ENCODE measurements at places on chromosomes 1 and 21.

GRCh38 chr1:35120458-35121133, 41.4 kb downstream of the ZMYM1 start:
- no peak for DNase-seq

- no peak for DNase-seq
These were observed 29.2 kb downstream of the ZNF281 start for GRCh38 chr1:200380589-200381021.

DNA sequence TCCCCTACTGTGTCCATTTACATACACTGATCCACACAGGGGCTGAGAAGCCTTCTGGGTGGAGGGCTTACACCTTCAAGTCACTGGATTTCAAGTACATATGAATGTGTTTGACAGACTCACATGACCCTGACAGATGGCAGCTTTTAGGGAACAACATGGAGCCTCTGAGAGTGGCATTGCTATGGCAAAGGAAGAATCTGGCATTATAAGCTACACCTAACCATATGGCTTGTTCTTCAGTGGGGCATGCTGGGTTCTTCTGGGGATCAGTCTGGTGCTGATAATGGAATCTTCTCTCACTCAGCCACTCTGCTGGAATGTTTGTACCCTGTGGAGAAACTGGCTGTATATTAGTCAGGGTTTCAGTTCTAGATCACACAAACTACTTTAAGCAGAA, 68.5 kb upstream of the PDE4B start:
- no peak for DNase-seq

- DNase-seq, result no peak
These were observed 71.2 kb upstream of the HOOK1 start for GRCh38 chr1:59743324-59744091.

GRCh38 chr1:245578308-245578707, 423.5 kb downstream of the KIF26B start:
- DNase-seq, result no peak

GRCh38 chr1:46466477-46467182, 23.0 kb upstream of the DMBX1 start:
- DNase-seq, result peak; percentile 97

DNA sequence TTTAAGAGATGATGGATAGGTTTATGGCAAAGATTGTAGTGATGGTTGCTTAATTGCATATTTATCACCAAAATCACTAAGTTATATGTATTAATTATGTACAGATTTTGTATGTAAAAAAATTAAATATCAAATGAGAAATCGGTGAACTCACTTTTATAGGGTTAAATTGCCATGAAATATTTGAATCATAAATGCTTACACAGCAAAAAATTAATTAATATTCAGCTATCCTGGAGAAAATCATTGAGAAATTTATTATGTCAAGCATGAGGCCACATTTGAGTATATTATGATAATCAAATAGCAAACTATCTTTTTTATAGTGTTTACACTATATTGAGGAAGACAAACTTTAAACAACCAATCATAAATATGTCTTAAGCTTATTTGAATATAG, 239.4 kb upstream of the BRINP3 start:
- DNase-seq, result no peak

DNA sequence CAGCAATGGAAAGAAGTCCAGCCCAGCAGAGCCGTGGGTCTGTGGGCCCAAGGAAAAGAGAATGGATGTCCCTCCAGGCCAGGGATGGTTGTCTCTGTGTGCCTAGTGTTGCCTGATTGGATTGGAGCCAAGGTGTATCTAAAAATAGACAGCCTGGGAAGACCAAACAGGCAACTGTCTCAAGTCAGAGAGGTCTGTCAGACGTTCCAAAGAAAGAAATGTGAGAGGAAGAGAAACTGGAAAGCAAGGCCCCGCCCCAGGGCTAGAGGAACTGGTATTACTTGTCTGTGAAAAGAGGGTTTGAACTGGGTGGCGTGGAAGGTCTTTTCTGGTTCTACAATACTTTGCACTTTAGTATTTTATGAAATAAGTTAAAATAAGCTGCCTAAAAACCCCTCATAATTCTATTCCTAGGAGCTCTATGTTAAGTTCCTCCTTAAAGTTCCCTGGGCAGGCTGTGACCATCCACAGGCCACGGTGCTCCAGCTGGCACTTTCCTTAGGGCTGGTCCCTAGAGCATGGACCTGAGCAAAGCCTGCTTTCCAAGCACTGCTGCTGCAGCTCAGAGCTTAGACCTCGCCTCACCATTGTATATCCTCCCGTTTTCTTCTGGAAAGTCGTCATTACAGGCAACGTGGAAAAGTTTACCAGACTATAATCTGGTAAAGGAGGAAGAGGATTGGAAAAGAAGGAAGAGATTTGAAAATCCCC, 151.6 kb downstream of the DISC1 start:
- no peak for DNase-seq

GRCh38 chr1:101175466-101175865, 61.4 kb upstream of the S1PR1 start:
- DNase-seq, result no peak

DNA sequence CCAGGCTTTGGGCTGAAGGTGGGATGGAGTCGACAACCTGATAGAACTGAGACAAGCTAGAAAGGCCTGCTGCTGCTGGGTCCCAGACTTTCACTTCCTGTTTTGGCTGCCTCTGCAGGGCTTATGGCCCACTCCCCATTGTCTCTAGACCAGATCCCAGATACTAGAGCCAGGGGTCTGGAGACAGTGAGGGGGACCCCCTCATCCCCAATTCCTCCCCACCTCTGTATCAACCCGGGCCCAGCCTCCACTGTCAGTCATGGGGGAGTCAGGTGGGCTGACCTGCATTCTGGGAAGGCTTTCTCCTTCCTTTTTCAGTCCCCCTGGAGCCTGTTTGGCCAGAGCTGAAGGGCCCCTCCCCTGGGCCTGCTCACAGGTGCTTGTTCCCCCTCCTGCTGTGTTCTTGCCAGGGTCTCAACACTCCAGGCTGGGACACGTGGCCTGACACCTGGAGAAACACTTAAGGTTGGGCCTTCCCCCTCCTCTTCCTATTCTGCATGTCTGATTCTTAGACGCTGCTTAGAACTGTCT, 18.0 kb upstream of the ETV3L start:
- peak; percentile 8 for DNase-seq

- no peak for DNase-seq
These were observed 67.3 kb downstream of the SLC35F3 start for GRCh38 chr1:233971753-233972152.

DNA sequence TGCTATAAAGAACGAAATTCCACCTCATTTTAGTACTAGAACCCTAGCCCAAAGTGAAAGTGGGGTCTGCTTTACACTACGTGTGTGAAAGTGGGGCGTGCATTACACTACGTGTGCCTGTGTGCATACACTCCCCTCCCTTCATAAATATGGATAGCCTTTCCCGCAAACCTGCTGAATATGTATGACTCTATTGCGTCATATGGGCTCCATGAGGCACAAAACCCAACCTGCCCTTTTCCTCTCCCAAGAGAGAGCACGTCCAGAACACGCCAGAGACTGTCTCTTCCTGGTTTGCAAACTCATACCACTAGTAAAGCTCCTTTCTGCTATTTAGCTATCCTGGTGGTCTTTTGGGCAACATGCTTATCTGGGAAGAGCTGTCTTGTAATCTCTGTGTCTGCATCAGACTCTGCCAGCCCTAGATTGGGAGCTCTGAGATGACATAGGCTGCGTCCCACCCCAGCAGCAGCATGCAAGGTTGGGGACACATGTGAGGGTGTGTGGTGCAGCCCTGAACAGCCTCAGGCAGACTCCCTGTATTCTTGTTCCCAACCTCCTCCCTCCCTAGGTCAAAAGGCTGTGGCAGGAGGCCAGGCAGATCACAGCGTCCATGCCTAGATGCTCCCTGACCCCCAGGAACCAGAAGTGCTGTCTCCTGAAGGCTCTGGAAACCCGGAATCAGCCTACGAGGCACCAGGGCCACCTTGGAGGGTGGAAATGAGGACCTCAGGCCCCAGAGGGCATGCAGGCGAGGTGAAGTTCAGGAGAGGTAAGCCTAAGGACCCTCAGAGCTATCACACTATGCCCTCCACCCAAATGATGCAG, 12.3 kb upstream of the PADI1 start:
- no peak for DNase-seq

- no peak for DNase-seq
These were observed 125.3 kb upstream of the CACYBP start for GRCh38 chr1:174874331-174875053.

DNA sequence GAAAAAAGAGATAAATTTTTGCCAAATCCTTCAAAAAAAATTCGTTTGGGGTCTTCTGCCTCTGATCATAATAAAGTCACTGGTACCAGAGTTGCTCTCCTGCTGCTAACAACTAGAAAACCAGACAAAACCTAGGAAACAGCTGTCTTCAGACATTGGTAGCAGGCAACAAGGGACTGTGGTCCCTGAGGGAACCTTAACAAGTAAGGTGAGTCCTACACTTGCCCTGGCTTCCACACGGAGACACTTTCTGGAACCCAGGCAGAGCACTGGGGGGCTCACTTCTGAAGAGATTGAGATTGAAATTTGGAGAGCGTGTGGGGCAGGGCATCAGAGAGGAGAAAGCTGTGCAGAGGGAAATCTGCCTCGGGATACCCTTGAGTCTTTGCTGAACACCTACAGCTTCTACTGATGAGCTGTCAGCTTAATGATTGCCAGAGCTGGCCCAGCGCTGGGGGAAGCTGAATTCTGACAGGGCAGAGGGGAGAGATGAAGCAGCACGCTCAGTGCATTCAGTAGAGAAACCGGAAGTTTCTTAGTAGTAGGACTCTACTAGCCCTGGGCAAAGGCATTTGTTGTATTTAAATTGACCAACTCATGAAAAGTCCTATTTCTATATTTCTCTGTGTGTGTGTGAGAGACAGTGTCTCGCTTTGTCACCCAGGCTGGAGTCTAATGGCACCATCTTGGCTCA, 18.5 kb upstream of the FAM89A start:
- peak; percentile 50 for DNase-seq

GRCh38 chr1:67700692-67701410, 15.8 kb downstream of the GADD45A start:
- no peak for DNase-seq

DNA sequence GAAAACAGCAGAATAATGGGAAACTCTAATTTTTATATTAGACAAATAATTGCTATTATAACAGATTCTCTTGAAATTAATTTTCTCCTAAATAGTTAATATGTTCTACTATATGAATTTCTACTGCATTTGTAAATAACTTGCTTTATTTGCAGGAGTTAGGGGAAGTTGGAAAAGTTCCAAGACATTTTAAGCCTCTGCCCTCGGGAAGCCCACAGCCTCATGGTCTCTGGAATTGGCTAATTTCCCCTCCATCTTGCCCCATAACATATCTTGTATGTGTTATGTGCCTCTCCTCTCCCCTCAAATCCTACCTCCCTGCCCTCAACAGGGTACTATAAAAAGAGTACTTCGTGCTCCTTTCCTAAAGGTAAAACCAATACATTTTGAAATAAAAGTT, 271.4 kb upstream of the NR5A2 start:
- no peak for DNase-seq

DNA sequence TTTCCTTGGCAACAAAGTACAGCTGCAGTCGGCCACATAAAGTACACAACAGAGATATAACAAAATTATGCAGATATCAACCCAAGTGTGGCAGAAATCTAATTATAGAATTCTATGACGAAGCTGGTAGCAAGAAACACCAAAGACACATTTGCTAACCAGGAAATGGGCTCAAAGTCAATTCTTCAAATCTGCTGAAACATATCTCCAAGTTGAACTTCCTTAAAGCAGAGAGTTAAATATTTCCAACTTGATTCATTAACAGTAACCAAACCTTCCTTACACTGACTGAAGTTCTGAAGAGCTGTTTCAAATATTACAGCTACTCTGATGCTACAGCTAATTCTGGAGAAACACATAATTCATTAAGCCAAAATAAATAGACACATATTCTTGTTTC, 67.6 kb upstream of the SDC3 start:
- DNase-seq, result no peak

DNA sequence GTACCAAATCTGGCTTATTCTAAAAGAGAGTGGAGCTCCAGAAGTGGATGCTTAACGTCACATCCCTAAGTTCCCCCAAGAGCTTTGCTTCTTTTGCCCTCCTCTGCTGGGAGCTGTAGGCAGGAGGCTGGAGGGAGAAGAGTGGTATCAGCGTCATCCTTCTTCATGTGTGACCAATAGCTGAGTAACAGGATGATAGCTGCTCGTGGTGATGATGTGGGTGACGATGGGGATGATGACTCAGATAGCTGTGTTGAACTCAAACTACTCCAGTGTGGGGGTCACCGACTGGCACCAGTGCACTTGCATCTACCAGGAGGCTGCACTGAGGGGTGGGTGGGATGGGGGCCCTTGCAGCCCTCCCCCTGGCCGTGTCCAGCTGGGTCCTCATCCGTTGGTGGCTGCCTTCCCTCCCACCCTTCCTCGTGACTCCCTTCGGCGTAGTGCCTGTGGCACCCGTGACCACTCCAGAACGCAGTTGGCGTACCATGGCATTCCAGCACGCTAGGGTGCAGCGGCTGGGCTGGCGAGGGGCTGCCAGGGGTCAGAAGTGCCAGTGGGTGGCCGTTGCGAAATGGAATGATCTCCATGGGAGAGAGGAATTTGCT, 1.1 kb downstream of the IGFN1 start:
- no peak for DNase-seq

DNA sequence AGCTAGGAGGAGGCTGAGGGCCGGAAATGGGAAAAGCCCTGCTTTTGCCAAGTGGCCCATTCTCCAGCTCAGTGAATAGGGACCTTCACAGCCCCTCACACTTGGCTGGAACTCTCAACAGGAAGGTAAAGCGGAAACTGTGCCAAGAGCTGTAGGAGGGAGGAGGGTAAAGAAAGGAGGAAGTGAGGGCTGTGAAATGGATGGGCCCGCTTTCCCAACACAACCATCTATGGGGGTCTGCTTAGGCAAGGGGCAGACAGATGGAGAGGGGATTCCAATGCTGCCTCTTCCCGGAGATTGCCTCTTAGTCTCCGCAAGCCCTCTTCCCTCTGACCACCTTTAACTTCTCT, 5.2 kb downstream of the INKA2 start:
- DNase-seq, result no peak

GRCh38 chr1:218347336-218347722, 2.2 kb downstream of the TGFB2 start:
- no peak for DNase-seq

- DNase-seq, result peak; percentile 67
These were observed 33.8 kb downstream of the THAP3 start for GRCh38 chr1:6658359-6659060.

GRCh38 chr1:2807678-2808385, 6.3 kb upstream of the TTC34 start:
- no peak for DNase-seq

- peak; percentile 17 for DNase-seq
These were observed 63.9 kb downstream of the KCNK2 start for GRCh38 chr1:215146240-215146975.

DNA sequence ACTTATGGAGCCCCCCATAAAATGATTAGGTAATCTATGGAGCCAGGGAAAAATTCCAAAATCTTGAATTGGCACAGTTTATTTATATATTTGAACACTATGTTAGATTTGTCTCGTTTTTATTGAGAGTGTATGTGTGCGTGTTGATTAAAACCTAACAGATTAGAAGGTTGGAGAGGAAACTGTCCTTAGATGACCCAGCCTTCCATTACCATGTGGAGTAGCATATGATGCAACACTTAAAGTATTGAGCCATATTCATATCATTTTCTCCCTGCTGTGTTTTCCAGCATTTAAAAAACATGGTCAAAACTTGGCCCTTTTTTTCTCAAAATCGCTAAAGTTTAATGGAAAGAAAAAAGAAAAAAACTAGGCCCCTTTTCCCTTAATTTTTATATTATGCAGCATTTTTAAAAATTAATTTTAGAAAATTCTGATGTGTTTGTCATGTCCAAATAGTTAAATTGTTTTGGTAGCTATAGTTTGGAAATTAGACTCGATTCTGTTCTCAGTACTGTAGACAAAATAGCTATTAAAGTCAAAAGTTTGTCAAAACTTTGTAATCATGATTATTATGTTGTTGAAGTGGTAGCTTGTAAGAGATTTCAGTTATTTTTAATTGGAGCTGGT, 2.3 kb downstream of the LRRC8D start:
- DNase-seq, result no peak
